ENCODE measurements at places on chromosomes 4 and X.
A peak's percentile ranks its signal among the peaks of the same experiment; 100 is the strongest.

DNA sequence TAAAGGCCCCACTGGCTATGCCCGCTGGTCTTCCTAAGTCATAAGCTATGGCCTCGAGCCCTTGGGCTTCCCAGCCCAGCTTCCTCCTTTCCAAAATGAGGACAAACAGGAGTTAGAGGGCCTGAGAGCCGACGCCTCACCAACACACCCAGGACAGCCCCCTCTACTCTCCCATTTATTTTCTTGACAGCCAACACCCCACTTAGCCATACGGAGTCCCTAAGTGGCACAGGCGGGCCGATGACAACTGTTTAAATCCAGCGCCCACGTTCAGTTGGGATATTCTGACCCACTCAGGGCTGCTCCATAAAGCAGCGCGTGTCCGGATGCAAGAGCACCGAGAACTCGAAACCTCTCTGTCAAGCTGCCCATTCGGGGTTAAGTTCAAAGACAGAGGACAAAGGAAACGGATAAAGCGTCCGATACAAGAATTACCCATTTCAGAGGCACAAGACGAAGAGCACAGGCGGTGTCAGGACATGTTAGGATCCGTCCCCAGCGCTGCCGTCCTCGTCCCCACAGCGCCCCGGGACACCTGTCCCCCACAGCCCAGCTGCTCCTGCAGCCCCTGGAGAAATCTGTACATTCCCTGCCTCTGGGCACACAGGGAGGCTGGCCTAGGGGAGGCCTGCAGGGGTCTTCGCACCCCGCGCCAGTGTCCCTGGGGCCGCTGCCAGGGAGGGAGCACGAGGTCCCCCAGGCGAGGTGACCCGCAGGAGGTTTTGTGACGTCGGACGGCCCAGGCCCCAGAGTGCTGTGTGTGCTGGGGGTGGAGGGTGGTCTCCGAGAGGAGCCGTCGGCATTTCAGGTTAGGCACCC, 1.2 kb downstream of the PRKX start:
- no peak for DNase-seq

- no peak for DNase-seq
These were observed 30.8 kb downstream of the SLC16A2 start for GRCh38 chrX:74452199-74452481.

DNA sequence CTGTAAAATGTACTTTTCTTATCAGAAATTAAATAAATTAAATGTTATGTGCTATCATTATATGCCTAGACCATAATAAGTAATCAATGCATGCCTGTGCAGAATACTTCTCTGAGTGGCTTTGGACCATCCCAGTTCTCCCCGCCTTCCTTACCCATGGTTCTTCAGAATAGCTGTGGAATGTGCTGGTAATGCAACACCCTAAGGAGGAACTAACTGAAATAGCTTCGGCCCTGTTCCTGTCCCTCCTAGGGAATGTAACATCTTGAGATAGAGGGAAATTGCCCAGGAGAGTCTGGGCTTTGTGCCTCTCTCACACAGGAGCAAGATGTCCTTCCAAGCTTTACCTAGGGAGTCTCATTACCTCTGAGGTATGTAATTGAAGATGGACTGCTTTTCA, 693.6 kb upstream of the HS3ST1 start:
- no peak for DNase-seq

DNA sequence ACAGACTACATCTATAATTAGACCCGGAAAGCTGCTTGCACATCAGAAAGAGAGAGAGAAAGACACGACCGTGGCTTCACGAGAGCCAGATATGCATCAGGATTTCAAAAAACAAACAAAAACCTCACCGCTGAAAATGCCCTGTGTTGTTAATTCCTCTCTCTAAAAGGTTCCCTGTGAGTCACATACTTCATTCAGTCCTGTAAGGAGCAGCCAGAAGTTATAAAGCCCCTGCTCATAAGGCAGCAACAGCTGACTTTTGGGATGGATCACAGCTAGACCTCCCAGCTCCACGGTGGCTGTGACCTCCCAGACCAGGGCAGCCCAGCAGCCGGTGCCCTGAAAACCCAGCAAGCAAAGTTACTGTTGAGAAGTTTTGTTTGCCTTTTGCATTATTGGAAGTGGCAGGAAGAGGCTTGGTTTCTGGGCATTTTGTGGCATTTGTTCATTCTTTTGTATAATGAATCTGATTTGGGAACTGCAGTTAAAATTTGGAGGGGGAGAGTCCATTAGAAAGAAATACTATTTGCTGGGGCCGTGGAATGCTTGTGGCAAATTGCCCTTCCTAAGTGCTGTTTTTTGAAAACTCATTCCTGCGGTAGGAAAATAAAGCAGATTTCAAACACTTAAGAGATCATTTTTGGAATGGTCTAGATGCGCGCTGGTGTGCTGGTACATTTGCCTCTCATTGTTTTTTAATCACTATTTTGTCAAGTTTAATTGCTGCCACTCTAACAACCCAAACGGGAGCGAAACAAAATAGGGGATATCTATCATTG, 520.4 kb downstream of the BCOR start:
- DNase-seq: no peak

DNA sequence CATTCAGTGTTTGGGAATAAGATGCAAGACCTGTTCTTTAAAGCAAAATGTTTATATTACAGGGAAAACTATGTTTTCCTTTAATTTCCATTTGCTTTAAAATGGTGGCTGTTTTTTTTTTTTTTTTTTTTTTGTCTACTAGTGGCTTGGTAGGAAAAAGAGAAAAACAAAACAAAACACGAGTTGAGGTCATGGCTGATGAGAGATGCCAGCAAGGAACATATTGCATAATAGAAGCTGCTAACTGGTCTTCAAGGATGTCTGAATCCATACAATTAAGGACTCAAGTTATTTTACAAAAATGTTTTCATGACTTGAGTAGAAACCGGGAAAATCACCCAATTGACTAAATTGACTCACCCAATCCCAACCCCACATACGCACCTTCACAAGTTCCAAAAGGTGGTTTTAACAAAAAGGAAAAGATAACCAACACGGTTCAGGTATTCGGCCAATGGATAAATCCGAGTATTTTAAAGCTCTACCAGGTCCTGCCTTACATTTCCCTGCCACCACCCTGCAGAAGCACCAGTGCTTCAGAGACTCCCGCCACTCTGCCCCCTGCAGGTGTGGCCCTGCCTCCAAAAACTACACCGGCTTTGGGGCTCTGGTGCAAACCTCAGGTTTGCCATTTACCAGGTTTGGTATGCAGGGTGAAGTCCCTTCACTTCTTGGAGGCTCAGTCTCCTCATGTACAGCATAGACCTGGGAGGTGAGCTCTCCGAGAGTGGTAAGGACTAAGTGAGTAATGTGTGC, 27.1 kb downstream of the PIR start:
- DNase-seq: no peak

DNA sequence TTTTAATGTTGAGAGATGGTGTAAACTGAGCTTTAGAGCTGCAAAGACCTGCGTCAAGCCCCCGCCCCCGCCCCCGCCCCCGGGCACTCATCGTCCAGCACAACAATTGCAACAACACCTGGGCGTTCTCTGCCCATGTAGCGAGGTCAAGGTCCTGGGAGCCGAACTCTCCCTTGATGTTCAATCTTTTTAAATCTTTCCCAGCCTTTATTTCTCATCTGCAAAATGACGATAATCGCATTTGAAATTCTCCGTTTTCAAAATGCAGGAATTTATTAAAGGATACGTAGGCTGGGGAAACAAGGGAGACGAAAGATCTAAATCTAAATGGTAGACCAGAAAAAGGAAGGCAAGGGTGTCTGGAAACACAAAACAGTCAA, 648 bp upstream of the MSMO1 start:
- peak; percentile 7 for DNase-seq

DNA sequence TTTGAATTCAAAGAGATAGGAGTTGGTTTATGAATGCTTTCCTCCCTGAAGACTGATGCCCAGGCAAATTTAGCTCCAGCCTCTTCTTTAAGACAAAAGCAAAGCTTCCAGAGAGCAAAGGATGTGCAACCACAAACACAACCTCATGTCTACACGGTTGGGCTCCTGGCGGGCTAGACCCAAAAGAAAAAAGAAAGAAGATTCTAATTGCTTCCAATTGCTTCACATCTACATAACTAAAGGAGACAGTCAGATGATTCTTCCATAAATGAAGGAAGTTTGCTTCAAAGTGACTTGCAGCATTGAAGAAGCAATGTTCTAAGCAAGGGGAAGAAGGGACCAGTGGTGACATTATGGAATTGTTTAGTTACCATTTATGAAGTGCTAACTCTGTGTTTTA, 1603.0 kb upstream of the TENM3 start:
- DNase-seq: no peak

GRCh38 chr4:601612-602558, 23.5 kb upstream of the PDE6B start:
- DNase-seq: no peak

DNA sequence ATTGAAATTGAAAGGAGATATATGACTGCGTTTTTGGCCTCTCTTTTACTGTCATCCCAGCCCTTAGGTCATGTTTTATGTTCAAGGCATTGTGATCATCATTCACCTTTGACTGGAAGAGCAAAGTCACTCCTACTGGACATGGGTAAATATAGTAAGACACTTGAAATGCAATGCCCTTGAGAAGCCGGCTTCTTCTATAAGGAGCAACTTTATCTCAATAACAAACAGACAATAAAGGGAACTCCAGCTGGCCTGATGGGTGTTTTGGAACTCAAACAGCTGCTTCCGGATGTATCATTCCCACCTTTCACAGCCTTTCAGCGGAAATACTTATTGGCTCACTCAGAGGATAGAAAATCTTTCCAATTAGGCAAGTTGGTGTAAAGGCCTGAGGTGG, 65.1 kb upstream of the C4orf54 start:
- no peak for DNase-seq

- no peak for DNase-seq
These were observed 36.5 kb downstream of the GALNTL6 start for GRCh38 chr4:171849686-171850222.

GRCh38 chr4:38820329-38821061, 15.9 kb upstream of the TLR1 start:
- DNase-seq: no peak

DNA sequence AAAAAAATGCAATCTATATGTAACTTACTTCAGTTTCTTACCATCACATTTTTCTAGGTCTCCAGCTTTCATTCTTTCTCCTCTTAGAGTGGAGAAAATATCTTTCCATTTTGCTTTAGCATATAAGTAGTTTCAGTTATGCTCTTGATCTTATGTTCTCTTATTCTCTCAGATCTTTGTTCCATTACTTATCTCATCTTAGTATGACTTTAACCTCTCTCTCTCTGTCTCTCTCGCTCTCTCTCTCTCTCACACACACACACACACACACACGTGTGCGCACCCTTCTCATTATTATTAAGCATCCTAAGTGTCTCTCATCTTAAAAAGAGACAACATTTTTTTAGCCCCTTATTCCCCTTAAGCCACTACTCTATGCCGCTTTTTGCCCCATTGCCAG, 92.8 kb downstream of the FAAH2 start:
- no peak for DNase-seq

DNA sequence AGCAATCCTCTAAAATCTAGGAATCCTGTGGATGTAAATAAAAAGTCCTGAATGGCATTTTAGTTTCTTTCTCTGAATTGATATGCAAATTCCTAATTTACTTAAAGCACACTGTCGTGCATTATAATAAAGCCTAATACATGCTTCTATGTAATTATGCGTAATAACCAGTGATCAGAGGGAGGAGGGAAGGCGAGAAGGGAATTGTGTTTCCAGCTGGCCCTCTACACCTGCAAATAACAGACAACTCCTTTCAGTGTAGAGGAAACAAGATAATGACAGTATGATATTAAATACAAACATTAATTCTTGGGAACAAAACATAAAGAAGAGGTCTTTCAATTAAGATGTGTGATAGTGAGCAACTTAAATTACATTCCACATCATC, 419.6 kb upstream of the LCORL start:
- no peak for DNase-seq

GRCh38 chr4:146335763-146336409, 121.5 kb downstream of the REELD1 start:
- DNase-seq: no peak

DNA sequence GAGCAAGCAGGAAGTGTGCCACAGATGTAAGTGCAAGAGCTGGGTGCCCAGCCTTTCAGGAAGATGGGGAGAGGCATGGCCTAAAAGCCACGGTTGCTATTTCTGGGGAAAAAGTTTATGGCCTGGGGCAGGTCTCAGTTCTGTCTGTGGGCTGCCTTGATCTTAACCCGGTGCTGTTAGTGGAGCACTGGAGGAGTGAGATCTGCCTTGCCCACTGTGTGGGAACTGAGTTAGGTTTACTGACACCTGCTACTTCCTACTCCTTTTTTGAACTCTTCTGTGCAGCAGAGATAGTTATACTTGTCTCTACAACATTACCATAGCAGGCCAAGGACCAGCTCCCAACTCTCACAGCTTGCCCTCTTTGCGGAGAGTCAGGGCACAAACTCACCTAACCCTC, 76.5 kb downstream of the ITM2A start:
- no peak for DNase-seq

DNA sequence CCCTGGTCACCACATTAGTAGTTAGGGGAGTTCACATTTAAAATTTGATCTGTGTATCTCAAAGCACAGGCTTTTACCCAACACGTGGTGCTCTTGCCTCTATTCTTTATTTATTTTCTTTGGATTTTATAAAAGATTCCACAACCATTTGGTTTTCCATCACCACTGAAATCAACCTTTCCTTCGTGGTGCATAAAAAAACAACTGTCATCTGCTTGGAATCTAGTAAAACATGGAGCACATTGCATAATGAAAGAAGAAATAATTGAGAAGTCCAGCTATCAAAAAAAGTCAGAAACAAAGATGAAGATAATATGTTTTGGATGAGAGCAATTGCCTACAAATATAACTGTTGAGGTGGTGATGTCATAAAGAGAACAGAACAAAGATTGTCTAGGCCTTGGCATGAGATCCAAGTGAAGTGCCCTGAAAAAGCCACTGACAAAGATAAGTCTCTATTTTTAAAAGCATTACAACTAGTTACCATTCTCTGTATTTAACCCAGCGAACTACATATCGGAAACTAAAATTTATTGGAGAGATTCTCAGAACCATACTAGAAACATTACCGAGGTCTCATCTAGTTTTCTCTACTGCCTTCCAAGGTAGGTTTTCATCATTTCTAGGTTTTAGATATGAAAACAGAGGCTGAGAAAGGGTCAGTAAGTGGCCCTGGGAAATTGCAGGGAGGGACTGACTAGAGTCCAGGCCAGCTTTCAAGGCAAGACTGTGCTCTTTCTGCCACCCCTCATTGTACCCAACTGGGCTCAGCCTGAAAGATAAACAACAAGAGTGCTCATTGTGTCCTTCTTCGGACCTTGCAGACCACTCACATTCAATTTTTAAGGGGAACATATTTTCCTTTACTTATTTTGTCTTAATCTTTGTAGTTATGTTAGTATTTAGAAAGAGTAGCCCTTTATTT, 127.3 kb downstream of the MAD2L1 start:
- peak; percentile 1 for DNase-seq

DNA sequence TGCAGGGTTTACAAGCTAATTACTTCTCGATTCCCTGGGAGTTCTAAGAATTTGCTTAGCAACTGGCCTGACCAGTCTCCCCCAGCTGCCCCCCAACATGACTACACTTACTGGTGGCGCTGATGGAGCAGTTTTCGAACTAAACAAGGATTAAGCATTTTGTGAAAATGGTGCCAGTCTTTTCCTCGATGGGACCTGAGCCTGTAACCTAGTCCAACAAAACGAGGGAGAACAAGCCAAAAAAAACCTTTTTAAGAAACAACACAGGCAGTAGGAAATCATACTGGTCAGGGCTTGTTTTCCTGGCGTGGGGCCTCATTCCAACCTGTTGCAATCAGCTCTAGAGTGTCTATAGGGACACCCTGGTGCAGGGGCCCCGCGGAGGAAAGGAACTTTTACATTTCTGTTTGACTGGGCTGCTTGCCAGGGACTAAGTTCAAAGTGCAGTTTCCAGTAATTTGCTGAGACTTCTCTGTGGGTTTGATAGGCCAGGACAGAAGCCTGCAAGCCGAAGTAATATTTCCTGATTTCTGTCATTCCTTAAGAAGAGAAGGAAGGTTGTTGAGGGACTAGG, 158.7 kb downstream of the SPRY1 start:
- DNase-seq: peak; percentile 54

All from hepatic stellate cell (primary cell).